Activated naive CD8-positive, alpha-beta T cell treated with anti-CD3 and anti-CD28 coated beads for 36 hours (primary cell): ENCODE measurements at places on chromosomes 5 and 9. TPM values are rescaled to one million over a fixed set of nuclear protein-coding genes. Genes with fewer than 3 reads are reported as not detected.

DNA sequence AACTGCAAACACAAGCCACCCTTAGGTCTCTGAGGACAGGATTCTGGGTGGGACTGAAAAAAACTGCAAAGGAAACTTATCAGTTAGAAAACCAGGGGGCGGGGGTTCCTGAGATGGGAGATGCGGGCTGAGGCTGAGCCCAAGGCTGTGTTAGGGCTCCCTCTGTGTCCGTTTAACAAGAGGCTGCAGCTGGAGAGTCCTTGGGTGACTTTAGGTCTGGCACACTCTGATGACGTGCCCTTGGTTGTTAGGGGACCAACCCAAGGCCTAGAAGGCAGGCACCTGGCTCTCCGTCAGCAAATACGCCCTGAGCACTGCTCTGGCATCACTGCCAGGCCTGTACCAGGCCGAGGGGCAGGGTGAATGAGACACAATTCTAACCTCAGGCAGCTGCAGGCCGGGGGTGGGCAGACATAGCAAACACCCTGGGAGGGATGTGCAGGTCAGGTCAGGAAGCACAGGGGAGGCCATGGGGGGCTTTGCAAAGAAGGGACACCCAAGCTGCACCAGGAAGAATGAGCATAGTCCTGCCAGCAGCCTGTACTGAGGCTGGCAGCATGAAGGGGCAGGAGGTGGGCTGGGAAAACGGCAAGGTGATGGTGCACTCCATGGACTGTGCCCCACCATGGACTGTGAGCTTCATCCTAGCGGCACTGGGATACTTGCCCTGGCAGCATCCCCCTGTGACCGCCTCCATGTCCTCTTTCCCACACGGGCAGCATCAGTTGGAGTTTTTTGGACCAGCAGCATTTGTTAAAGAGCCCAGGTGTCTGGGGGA, 137.9 kb downstream of the GABBR2 start:
- no peak for DNase-seq
- H3K36me3 ChIP-seq: no peaks in the 10 kb centered on the region
- peaks cover 9% of the 10 kb centered on the region for H3K4me1 ChIP-seq
- no peak overlapping the region for H3K4me3 ChIP-seq

DNA sequence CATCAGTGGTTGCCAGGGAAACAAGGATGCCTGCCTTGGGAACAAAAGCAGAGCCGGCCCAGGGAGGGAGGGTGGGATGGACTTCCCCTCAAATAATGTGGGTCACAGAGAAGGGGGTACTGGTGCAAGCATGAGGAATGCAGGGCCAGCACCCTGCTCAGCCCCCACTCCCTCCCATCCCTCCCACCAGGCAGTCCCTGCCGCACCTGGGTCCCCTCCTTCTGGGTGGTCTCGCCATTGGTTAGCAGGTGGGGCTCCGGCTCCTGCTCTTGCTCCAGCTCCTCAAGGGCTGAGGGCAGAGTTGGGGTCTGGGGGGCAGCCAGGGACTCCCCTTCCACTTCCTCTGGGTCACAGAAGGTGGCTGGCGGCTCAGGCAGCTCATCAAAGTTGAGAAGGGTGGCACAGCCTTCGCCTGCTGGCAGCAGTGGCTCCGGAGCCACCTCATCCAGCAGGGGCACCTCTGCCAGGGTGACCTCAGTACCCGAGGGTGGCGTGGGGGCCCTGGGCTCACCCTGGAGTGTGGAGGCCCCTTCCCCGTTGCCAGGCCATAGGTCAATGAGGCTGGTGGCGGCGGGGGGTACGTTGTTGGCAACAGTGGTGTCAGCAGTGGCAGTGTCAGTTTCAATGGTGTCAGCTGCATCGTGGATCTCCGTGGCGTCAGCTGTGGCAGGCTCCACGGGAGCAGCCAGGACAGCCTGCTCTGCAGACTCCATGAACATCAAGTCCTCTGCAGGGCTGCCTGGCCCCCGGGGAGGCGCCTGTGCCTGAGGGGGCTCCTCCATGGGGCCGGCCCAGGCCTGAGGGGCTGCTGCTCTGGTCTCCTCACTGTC, 11.5 kb downstream of the PRR7 start:
- H3K27me3 ChIP-seq: no peaks in the 10 kb centered on the region
- peaks cover 28% of the 10 kb centered on the region for H3K4me1 ChIP-seq
- DNase-seq: no peak
- no peak overlapping the region for H3K27ac ChIP-seq

- no peak overlapping the region for H3K4me3 ChIP-seq
- DNase-seq: no peak
- no peak overlapping the region for H3K27ac ChIP-seq
- H3K36me3 ChIP-seq: peaks cover 7% of the 10 kb centered on the region
- no peaks in the 10 kb centered on the region for H3K27me3 ChIP-seq
Measured at GRCh38 chr5:10401498-10401897, 40.2 kb upstream of the ROPN1L start.

Gene SCGB3A1
- 1.7 TPM for total RNA-seq

Gene NFIL3
- total RNA-seq: 25.7 TPM

DNA sequence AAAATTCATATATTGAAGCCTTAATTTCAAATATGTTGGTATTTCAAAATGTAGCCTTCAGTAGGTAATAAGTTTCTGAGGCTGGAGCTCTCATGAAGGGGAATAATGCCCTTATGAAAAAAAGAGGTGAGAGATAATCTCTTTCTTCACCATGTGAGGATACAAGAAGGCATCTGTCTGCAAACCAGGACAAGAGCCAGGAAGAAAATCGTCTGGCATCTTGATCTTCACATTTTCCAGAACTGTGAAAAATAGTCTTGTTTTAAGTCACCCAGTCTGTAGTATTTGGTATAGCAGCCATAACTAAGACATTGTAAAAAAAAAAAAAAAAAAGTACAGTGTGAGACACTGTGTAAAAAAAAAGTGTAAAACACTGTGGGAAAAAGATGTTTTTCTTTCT, 768.9 kb downstream of the TAF11L14 start:
- no peaks in the 10 kb centered on the region for H3K27me3 ChIP-seq
- no peak overlapping the region for H3K27ac ChIP-seq
- H3K4me1 ChIP-seq: no peaks in the 10 kb centered on the region
- H3K4me3 ChIP-seq: no peak overlapping the region

DNA sequence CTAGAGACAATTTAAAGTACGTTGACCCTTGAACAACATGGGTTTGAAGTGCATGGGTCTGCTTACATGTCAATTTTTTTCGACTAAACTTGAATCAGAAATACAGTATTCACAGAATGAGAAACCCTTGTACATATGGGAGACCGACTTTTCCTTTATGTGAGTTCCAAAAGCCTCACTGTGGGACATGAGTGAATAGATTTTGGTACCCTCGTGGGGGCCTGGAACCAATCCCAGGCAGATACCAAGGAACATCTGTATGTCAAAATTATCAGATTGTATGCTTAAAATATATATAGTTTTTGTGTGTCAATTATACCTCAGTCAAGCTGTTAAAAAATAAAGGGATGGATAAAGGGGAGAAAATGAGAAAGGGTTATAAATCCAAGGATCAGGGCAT, 78.7 kb upstream of the MAN2A1 start:
- no peaks in the 10 kb centered on the region for H3K4me1 ChIP-seq
- H3K4me3 ChIP-seq: no peak overlapping the region
- DNase-seq: no peak
- H3K27me3 ChIP-seq: no peaks in the 10 kb centered on the region
- no peak overlapping the region for H3K27ac ChIP-seq
- H3K36me3 ChIP-seq: no peaks in the 10 kb centered on the region

Gene GDF9
- total RNA-seq: 0.29 TPM

- no peaks in the 10 kb centered on the region for H3K36me3 ChIP-seq
- no peaks in the 10 kb centered on the region for H3K27me3 ChIP-seq
- H3K27ac ChIP-seq: no peak overlapping the region
- no peak overlapping the region for H3K4me3 ChIP-seq
- H3K4me1 ChIP-seq: no peaks in the 10 kb centered on the region
Measured at GRCh38 chr9:107932601-107933000, 443.0 kb upstream of the KLF4 start.

Gene UGT3A2
- total RNA-seq: not detected

GRCh38 chr5:145982572-145983318, 46.4 kb downstream of the SH3RF2 start:
- no peak overlapping the region for H3K4me3 ChIP-seq
- no peaks in the 10 kb centered on the region for H3K4me1 ChIP-seq
- H3K27ac ChIP-seq: no peak overlapping the region
- DNase-seq: no peak
- no peaks in the 10 kb centered on the region for H3K27me3 ChIP-seq
- H3K36me3 ChIP-seq: no peaks in the 10 kb centered on the region

Gene CCDC180
- total RNA-seq: 1.3 TPM

Gene FGD3
- 41.5 TPM for total RNA-seq

- DNase-seq: no peak
- H3K4me3 ChIP-seq: no peak overlapping the region
- peaks cover 3% of the 10 kb centered on the region for H3K4me1 ChIP-seq
- peaks cover 94% of the 10 kb centered on the region for H3K27me3 ChIP-seq
- H3K36me3 ChIP-seq: no peaks in the 10 kb centered on the region
Measured at GRCh38 chr5:73153513-73153912, 19.5 kb upstream of the TMEM174 start.

GRCh38 chr9:125906144-125906543, 159.0 kb downstream of the PBX3 start:
- DNase-seq: no peak
- no peak overlapping the region for H3K4me3 ChIP-seq
- no peaks in the 10 kb centered on the region for H3K27me3 ChIP-seq
- no peaks in the 10 kb centered on the region for H3K4me1 ChIP-seq
- H3K36me3 ChIP-seq: no peaks in the 10 kb centered on the region

GRCh38 chr9:127448112-127448805, 2.9 kb downstream of the RPL12 start:
- H3K27me3 ChIP-seq: peaks cover 18% of the 10 kb centered on the region
- H3K4me1 ChIP-seq: peaks cover 41% of the 10 kb centered on the region
- H3K27ac ChIP-seq: peak overlapping the region; percentile 96
- no peak for DNase-seq
- peak overlapping the region; percentile 96 for H3K4me3 ChIP-seq

- no peak overlapping the region for H3K4me3 ChIP-seq
- no peaks in the 10 kb centered on the region for H3K27me3 ChIP-seq
Measured at GRCh38 chr5:138077064-138077696, 6.7 kb upstream of the WNT8A start.

DNA sequence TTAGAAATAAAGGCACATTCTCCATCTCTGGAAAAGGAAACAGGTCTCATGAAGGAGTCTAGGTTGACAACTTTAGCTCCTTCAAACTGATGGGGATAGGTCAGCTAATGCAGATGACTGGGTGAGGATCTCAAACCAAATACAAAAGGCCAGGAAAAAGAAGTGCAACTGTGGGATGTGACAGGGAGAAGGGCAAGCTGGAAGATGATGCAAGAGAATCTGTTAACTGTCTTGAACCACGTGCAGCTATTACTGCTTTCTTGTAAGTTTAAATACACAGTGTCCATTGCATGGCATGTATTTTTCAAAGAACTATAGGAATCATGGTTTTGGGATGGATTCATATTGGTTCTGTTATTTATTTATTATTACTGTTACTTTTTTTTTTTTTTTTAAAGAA, 331.8 kb downstream of the NDUFS4 start:
- DNase-seq: no peak
- H3K4me1 ChIP-seq: no peaks in the 10 kb centered on the region
- H3K27ac ChIP-seq: no peak overlapping the region
- no peaks in the 10 kb centered on the region for H3K36me3 ChIP-seq
- H3K27me3 ChIP-seq: no peaks in the 10 kb centered on the region
- H3K4me3 ChIP-seq: no peak overlapping the region

DNA sequence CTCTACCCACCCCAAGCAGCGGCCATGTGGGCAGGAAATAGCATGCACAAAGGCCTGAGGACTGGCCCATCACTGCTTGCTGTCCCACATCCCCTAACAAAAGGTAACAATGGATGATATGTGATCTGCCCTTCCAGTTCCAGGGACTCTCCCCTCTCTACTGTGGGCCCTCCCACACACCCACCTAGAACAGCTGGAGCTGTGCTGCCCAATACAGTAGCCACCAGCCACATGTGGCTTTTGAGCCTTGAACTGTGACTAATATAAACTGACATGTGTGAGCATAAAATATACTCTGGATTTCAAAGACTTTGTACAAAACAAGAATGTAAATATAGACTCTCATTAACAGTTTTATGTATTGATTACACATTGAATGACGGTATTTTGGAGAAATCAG, 78.1 kb downstream of the C5orf15 start:
- H3K36me3 ChIP-seq: no peaks in the 10 kb centered on the region
- H3K4me1 ChIP-seq: peaks cover 8% of the 10 kb centered on the region
- no peak overlapping the region for H3K4me3 ChIP-seq
- no peak overlapping the region for H3K27ac ChIP-seq

DNA sequence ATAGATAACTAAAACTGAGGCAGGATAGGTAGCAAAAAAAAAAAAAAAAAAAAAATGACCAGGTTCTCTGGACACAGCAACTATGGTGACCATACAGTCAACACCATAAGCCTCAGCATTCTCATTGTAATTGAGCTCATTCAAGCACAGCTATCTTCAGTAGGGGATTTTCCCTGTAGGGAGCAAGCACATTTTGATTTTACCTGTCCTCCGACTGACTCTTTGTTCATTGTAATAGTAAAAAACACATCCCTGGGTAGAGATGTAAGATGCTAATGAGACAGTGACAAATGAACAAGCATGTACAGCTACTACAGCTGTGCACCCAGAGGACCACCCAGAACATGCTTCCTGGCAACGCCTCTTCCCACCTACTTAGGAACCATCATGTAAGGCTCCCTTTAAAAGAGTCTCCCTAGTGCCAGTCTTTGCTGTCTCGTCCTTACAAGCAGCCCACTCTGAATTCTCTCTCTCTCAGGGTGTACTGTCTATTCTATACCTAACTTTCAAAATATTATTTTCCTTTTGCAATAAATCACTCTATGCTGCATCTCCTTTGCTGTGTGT, 65.0 kb upstream of the FBXW11 start:
- peak overlapping the region; percentile 77 for H3K27ac ChIP-seq
- DNase-seq: no peak
- no peak overlapping the region for H3K4me3 ChIP-seq
- no peaks in the 10 kb centered on the region for H3K27me3 ChIP-seq
- H3K4me1 ChIP-seq: peaks cover 43% of the 10 kb centered on the region

Gene TGFBI
- total RNA-seq: not detected

DNA sequence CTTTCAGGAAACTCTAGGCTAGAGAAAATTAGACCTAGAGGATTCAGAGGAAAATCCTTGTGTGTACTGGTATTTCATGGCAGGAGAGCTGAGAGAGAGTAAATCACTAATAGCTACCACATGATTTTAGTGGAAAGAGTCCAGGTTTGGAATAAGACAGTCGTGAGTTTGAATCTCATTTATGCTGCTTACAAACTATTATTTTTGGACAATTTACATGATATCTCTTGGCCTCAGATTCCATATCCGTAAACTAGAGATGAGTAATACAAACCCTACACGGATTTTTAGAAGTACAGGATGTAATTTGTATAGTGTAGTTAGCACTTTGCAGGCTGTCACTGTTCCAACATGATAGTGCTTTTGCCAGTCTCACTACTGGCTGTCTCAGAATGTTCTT, 2.7 kb downstream of the IL31RA start:
- peaks cover 35% of the 10 kb centered on the region for H3K4me1 ChIP-seq
- no peak for DNase-seq
- H3K4me3 ChIP-seq: no peak overlapping the region

Gene CBY3
- total RNA-seq: 0.68 TPM

- no peak overlapping the region for H3K27ac ChIP-seq
- H3K27me3 ChIP-seq: no peaks in the 10 kb centered on the region
- no peaks in the 10 kb centered on the region for H3K36me3 ChIP-seq
- DNase-seq: no peak
- no peaks in the 10 kb centered on the region for H3K4me1 ChIP-seq
- H3K4me3 ChIP-seq: no peak overlapping the region
Measured at GRCh38 chr5:82403026-82403425, 124.9 kb upstream of the RPS23 start.

Gene ACOT12
- not detected for total RNA-seq
